ENCODE measurements at places on chromosomes 4 and X.

DNA sequence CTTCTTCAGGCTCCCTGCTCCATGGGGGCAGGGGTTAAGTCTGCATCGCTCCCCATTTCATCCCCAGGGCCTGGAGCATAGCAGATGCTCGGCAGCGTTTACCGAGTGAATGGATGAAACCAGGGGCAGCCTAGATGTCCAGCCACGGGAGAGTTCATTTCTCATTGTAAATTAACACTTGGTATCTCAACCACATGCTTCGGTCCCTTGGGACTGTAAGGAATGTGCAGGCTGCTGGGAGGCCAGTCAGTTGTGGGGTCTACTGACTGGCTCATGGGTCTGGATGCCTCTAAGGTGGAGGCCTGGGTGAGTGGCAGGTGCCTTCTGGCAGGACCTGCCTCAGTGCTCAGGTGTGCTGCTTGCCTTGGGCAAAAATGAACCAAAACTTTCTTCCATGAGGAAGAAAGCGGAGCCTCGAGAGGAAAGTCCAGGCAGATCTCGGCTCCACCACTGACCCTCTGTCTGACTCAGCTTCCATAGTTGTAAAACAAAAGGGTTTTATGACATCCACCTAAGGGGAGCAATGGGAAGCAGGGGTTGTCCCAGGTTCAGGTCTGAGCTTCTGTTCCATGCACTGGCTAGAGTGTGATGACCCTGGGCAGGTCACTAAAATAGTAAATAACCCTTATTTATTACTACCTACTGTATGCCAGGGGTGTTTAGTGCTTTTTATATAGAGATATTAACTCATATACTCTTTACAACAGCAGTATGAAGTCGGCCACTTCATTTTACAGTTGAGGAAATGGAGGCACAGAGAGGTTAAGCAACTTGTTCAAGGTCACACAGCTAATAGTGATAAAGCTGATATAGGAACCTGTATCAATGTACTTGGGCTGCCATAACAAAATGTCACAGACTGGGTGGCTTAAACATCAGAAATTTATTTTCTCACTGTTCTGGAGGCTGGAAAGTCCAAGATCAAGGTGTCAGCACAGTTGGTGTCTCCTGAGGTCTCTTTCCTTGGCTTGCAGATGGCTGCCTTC lies 144.3 kb upstream of the STX18 start:
- no peak for DNase-seq

DNA sequence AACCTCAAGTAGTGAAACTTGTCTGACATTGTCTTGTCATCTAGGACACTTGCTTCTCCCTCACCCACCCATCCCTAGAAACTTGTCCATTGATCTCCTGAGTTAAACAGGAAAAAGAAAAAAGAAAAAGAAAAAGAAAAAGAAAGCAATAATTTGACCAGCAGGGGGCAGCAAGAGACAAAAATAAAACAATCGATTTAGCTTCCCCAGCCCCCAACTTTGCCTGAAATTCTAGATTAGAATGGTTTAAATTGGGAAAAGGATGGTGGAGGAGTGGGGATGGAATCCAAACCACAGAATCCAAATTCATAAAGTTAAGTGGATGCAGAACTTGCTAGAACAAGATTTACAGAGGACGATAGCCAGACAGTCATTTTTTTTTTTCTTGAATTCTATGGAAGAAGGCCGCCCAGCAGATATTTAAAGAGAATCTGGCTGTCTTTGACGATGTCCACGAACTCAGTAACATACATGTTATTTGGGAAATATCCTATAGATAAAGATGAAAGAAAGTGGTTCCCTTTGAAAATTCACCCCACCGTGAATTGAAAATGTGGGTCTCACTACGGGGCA lies 282.9 kb downstream of the USP46 start:
- DNase-seq = no peak

DNA sequence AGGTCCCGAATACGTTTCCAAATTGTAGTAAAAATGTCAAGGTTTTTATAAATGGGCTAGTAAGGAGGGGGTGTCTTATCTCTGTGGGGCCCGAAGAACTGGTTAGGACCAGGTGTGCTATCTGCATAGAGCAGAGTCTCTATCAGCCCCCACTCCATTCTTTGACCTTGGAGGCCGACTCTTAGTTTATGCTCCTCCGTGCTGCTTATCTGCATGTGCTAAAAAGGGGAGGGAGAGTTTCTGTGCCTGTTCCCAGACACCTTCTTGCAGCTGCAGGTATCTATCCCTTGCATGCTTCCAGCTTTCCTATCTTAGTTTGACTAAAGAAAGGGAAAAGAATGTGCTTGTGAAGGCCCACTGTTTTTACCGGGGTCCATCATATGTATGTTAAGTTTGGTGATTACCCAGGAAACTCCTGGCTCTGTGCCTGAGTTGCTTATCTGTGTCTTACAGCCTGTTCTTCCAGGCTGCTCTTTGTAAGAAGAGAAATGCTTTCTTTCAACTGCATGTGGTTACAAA lies 28.6 kb upstream of the NAF1 start:
- no peak for DNase-seq

DNA sequence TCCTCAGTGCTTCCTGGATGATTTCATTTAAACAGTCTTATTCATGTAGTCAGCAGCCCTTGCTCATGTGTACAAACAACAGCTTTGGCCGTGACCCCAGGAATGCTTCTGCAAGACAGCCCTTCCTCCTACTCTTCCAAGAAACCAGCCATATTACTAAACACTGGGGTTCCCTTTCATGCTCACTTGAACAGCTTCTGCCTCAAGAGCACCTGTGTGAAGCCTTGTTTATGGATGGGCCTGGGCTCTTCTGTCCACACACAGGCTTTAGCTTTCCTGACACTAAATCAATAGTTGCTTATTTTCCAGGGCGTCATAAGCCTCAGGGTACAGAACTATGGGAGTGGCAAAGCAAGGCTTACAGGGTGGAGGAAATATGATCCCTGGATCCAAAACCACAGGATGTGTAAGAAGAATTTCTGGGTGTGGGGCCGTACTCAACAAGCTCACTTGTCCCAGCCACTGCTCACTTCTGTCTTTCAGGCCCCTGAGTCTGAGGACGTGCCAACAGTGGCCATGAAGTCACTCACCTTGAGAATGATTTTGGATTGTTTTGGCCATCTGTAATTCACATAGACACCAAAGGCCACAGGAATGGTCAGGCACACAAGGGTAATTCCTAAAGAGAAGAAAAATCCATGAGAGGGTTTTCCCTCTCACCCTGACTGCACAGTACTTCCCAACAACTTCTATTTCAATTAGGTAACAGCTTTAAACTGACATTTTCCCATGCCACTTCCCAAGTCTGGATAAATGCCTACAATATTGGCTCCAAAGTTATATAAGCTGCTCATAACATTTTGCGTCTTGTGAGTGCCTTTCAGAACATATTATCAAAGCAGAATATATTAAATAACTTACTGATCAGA lies 17.7 kb downstream of the SLC10A6 start:
- DNase-seq = no peak

DNA sequence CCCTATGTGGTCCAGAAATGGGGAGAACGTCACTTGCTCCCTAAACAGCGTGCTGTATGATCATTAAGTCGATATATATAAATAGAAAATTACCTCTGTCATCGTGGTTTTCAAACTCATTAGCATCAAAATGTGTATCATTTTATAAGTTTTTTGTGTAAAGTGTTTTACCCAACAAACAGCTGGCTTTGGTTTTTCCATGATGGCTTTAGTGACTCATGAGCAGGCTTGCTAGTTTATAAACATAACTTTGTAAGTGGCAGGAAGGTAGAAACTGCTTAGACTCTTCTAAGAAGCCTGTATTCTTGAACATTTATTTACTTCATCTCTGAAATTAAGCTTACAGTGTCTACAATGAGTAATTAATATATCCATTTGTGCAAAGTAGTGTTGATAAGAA lies 108.4 kb upstream of the DIPK2B start:
- DNase-seq = no peak

- no peak for DNase-seq
Measured at GRCh38 chr4:79757600-79757999, 315.4 kb downstream of the ANTXR2 start.

DNA sequence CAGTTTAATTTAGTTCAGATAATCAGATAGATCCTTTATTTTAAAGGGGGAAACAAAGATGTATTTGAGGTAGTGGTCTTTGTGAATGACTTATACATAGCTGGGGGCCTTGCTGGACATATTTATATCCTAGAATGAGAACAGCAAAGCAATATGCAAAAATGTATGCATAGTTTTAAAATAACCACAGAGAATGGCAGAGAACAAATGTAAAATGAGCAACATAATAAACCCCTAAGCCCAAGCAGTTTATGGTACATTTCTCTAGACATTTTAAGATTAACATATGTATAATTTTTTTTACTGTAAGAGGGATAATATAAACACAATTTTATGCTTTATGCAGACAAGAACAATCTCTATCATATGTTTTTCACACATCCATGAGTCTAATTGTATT lies 434.2 kb upstream of the SMIM31 start:
- DNase-seq = no peak

GRCh38 chrX:75158054-75158453 lies 2.0 kb upstream of the ABCB7 start:
- no peak for DNase-seq

DNA sequence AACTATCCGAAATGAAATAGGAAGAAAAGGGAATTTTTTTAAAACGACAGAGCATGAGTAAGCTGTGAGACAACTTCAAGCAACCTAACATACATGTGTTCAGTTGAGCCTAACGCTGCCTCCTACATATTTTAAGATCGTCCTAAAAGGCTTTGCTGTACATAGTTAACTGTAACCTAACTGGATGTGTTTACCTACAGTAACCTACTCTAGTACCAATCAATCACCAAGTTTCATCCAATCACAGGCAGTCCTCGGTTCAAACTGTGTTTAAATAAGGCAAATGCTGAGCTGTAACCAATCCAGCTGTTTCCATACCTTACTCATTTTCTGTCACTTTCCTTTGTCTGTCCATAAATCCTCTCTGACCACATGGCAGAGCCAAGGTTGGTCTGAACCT lies 17.1 kb downstream of the RCHY1 start:
- DNase-seq = no peak

- DNase-seq = no peak
Measured at GRCh38 chrX:9149501-9150245, 115.7 kb upstream of the FAM9B start.

DNA sequence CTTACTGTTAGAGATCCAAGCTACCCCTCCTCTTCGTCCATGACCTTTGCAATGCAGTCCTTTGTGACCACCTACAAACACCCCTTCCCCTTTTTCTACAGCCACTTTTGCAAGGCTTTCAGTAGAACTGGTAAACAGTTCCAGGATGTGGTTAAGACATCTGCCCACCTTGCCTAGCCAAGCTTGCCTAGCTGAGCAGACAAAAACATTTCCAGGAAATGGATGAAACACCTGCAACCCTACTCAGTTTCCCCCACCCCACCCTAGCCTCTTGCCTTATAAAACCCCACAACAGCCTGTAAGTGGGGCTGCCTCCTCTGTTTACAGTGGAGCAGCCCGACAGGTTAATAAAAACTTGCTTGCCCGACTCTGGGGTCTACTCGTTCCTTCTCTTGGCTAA lies 133.8 kb downstream of the ZC4H2 start:
- no peak for DNase-seq

DNA sequence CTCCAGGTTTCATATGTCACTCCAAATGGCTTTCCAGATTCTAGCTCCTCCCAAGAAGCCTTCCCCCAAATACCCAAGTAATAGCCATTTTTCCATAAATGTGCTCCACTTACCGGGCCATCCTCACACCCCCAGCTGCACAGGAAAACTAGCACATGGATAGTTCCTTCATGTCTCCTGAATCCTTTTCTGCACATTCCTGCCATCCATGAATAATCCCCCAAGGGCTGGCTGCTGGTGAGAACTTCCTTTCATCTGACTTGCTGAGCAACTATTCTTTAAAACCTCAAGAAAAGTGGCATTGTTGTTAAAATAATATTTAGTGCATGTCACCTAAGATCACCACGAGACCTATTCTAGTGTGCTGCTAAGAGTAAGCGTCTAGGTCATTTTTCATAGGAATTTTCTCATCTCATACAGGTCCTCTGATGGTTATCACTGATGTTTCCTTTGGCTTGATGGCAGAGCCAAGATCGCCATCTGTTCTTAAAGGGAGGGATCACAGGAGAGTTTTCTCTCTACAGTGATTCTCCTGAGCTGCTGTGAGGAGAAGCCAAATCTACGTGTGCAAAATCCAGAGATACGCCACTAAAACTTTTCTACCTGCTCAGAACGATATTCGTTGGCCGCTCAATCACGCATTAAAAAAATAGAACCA lies 71.3 kb downstream of the MAP3K15 start:
- DNase-seq = no peak

GRCh38 chr4:61805979-61806378 lies 605.9 kb downstream of the ADGRL3 start:
- no peak for DNase-seq

- DNase-seq = no peak
Measured at GRCh38 chr4:114487101-114487500, 111.5 kb upstream of the UGT8 start.

DNA sequence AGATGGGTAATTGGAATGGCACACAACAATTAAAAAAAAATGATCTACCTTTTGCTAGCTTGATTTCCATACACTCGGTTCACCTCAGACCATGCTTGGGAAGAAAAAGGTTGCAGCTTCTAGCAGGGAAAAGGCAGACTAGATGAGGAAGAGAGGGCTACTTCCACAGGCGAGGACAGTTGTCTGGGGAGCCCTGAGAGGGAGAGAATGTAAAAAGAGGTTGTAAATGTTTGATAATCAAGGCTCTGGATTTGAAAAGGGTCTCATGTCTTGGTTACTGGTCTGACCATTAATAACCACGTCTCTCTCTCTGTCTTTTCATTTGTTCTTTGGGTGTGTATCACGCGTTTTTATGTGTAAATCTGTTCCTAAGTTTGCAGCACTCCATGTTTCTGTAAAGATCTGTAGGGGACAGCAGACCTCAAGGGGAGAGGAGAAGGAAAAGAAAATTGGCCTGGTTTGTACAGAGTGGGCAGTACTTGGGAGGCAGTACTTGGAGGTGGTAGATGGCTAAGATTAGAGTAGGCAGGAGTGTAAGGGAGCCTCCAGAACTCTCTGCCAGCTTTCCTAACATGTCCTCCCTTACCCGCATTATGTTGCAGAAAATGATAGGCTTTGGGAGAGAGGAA lies 750 bp downstream of the ARMCX5 start:
- no peak for DNase-seq

- no peak for DNase-seq
Measured at GRCh38 chr4:93448691-93449293, 379.8 kb upstream of the ATOH1 start.

- DNase-seq = no peak
Measured at GRCh38 chr4:61225656-61226055, 25.5 kb downstream of the ADGRL3 start.

- no peak for DNase-seq
Measured at GRCh38 chrX:106481341-106481740, 130.4 kb upstream of the RADX start.
